G401 (cell line): ENCODE measurements at places on chromosomes 11 and 22.

DNA sequence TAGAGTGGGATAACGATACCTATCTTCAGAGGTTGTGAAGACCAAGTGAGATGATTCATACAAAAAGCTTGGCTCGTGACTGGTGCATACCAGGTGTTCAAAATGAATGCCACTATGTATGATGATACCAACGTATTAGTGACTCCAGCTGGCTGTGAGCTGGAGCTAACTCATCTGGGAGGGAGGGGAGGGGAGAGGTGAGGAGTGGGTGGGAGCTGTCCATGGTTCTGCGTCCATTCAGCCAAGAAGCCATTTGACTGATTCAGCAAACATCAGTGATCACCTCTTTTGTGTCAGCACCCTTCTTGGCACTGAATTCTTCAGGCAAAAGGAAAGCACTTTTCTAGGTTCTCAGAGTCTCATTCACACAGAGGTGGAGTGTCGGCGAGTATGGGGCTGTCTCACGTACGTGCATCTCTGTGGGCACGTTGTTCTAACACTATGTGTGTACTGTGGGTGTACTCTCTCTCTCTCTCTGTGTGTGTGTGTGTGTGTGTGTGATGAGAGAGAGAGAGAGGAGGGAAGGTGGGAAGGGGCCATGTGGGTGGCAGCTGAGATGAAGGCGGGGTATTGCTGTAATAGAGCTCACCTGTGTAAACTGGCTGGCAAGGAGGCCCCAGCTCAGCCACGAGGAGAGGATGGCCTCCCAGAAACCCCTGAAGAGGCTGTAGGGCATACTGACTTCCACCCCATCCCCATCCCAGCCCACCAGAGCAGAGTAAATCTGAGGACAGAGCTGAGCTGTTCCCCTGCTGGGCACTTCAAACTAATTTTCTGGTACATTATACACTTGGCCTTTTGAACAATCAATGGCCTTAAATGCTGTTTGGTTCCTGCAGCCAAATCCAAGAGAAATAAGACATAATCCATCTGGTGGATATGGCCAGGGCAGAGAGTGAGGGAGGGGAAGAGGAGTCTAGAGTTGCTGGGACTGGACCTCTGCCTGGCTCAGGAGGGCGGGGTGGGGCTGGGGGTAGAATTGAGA lies 96.1 kb upstream of the THY1 start:
- no peak for DNase-seq

GRCh38 chr22:42560781-42561180 lies 7.0 kb downstream of the SERHL2 start:
- DNase-seq, result no peak

DNA sequence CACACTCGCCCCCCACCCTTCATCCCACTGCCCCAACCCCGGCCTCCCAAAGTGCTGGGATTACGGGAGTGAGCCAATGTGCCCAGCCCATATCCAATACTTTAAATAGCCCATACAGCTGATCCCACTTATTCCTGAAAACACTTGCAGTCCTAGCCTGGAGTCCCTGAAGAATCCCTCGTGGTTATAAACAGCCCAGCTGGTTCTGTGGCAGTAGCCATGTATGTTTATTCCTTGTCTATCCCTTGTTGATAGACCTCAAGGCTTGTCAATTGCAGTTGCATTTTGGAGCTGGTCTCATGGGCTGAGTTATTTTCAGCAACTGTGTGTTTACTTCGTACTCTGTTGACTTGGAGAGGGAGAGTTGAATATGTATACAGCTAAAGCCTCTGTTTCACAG lies 21.5 kb upstream of the PAFAH1B2 start:
- no peak for DNase-seq

GRCh38 chr22:36022162-36022561 lies 6.5 kb downstream of the RBFOX2 start:
- no peak for DNase-seq
